ENCODE measurements at places on chromosomes 7 and 10.

DNA sequence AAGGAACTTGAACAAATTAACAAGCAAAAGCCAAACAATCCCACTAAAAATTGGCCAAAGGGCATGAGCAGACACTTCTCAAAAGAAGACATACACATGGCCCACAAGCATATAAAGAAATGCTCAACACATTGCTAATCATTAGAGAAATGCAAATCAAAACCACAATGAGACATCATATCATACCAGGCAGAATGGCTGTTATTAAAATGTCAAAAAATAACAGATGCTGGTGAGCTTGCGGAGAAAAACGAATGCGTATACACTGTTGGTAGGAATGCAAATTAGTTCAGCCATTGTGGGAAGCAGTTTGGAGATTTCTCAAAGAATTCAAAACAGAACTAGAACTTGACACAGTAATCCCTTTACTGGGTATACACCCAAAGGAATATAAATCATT is 311.7 kb upstream of the HPS1 start:
- no peak for DNase-seq

DNA sequence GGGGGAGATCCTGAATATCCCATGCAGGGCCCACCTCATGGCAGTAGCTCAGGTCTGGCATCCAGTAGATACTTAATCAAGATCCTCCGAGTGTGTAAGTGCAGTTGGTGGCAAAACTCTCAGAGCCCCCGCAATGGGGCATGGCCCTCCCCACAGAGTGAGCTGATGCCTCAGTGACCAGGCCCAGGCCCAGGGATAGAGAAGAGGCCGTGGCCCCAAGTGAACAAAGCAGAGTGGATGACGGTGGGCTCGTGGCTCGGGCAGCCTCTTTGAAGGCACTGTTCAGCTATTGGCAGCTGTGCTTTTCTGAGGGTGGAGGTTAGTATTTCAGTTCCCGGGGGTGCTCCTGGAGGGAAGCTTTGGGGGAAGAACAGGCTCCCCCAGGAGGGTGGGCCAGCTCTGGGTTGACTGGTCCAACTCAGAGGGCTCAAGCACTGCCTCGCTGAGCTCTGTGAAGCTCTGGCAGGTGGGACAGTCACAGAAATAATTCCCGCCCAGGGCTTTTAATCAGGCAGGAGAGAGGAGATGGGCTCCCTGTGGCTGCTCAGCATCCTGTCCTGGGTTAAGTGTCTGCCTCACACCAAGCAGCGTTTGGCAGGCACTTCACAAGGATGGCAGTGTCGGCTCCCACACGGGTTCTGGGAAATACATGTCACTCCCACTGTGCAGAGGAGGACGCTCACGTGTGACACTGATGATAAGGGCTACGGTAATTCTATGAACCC is 583.6 kb downstream of the TCERG1L start:
- DNase-seq, result no peak

DNA sequence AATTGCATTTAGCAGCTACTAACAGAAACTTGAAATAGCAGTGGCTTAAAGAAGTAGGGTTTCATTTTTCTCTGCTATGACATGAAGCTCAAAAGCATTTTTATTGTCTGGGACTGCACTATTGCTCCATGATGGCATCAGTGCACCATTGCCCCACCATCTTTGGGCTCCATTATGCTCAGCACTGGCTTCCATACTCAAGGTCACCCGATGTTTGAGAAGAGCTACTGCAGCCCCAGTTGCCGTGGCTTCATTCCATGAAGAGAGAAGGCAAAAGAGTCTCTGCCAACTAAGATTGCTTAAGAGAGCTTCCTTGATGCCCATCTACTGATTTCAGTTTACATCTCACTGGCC is 192.2 kb upstream of the LRGUK start:
- DNase-seq, result no peak

- no peak for DNase-seq
These were observed 84.6 kb downstream of the CABCOCO1 start for GRCh38 chr10:61747307-61747706.

DNA sequence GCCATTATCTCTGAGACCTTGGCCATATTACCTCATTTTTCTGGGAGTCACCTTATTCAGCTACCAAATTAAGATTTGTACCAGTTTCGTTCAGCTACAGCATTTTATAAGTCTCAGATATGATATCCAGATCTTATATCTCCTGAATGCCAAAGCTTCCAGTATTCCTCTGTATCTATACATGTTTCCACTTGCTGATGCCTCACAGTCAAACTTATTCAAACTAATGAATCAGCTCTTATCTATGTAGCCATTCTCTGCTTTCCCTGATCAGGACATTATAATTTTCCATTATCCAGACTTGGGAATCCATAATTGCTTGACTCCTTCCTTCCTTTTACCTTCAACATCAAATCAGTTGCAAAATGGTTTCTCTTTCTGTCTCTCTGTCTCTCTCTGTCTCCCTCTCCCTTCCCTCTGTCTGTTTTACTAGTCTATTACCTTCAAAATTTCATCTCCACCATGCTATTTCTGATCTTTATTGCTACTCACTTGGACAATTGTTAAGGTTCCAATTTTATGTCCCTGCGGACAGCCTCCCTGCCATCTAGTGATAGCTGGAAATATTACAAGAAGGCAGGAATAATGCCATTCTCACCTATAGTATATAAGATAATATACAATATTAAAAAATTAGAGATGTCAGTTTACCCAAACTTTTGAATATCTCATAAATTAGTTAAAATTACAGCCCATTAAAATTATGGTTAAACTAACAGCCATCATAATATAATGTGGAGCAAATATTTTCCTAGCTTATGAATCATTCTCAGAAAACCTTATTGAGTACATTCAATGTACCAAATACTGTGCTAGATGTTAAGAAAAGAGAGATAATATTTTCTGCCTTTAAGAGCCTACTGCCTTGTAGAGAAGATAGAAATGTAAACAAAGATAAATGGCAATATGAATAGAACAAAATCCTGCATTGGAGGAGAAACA is 89.8 kb downstream of the PCLO start:
- DNase-seq, result no peak

- no peak for DNase-seq
These were observed 6.6 kb downstream of the ADRA2A start for GRCh38 chr10:111083222-111084095.

GRCh38 chr7:100684534-100685042 is 9.5 kb downstream of the GIGYF1 start:
- no peak for DNase-seq

GRCh38 chr10:105149371-105149891 is 508.3 kb downstream of the SORCS3 start:
- no peak for DNase-seq

- DNase-seq, result no peak
These were observed 543.2 kb upstream of the SEMA3D start for GRCh38 chr7:85730012-85730411.

GRCh38 chr7:32043688-32044087 is 26.5 kb downstream of the PDE1C start:
- no peak for DNase-seq

DNA sequence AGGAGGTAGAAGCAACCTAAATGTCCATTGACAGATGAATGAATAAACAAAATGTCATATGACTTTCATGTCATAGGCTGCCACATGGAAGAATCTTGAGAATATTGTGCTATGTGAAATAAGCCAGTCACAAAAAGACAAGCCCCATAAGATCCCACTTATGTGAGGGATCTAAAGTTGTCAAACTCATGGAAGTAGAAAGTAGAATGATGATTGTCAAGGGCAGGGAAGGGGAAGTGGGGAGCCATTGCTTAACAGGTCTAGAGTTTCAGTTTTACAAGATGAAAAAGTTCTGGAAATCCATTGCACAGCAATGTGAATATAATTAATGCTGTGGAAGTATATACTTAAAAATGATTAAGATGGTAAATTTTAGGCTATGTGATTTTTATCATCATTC is 229.3 kb upstream of the KMT2E start:
- no peak for DNase-seq

DNA sequence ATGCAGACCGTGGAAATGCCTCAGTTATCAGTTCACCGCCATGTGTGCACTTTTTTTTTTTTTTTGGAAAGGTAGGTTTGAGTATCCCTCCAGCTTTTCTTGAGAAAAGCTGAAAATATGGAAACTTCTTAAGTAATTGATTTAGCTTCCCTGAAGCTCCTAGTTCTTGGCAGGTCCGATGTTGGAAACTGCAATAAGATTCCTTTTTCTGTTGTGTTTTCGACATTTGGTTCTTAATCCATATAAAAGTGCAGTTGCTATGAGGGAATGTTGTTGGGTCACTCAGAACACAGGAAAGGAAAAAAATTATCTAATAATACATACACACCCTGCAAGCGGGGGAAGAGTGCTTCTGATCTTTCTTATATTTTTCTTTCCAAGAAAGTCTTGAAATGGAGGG is 665.2 kb downstream of the INHBA start:
- no peak for DNase-seq

DNA sequence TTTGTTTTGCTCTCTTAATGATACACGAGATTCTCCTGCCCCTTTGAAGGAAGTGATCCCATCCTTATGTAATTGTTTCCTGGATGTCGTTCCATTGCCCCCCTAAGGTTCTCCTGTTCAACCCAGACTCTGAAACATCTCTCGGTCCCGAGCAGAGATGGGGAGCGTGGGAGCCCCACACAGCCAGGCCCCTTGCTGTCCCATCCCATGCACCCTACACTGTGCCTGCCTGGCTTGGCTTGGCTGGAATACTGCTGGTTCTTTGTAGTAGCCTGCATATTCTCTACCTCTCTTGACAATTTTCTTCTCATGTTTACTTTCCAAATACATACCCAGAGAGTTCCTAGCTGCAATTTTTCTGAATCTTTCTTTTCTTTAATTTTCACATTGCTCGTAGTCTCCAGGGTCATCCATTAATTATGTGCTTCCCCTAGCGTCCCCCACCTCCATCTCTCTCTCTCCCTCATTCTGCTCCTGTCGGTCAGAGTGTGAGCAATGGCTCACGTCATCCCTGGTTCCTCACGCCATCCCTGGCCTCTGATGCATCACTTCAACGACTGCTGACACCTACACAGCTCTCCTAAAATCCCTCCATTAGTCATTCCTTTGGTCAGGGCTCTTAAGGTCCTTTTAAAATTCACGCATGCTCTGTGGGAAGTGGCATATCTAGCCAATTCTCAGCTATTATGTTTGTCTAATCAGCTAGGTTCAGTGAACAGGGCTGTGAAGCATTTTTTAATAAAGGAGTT is 32.5 kb upstream of the GPR158 start:
- no peak for DNase-seq

GRCh38 chr10:43978091-43978490 is 329.4 kb upstream of the ZNF32 start:
- no peak for DNase-seq

GRCh38 chr7:378551-379455 is 88.8 kb downstream of the FOXL3 start:
- DNase-seq, result no peak

GRCh38 chr7:81264116-81264515 is 345.3 kb upstream of the SEMA3C start:
- DNase-seq, result no peak

- peak; percentile 25 for DNase-seq
These were observed 552 bp downstream of the IL15RA start for GRCh38 chr10:5976512-5977470.

DNA sequence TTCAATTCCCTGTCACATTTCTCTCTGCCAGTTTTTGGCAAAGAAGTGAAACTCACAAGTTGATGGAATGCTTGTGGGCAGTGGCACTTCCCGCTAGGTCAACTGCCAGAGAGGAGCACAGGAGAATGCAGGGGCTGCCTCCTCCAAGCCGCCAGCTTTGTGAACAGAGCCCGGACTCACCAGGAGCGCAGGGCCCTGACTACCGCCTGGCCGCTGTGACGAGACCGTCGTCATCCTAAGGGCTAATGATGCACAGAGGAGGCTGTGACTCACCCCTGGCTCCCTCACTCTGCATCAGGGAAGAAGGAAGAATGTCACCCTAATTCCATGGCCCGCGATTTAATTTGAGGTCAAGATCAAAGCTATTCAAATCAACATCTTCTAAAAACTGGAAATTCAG is 123.9 kb downstream of the TAX1BP1 start:
- DNase-seq, result no peak

DNA sequence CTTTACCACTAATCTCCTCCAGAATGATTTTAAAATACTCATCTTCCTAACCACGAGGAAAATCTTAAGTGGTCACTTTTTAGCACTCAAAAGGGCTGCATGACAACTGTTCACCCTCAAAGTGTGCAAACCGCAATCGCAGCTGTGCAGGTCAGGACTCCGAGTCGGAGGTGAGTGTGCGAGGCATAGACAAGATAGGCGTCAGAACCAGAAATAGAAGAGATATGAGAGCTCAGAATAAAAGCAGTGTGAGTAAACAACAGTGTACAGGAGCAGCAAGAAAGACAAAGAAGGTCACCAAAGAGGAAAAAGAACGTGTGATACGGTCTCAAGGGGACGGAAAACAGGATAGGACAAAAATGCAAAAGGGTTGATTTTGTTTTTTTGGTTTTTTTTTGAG is 17.5 kb upstream of the ENO4 start:
- no peak for DNase-seq

- DNase-seq, result no peak
These were observed 102.2 kb upstream of the ELMO1 start for GRCh38 chr7:37550872-37551271.

- no peak for DNase-seq
These were observed 14.6 kb upstream of the NPS start for GRCh38 chr10:127534496-127534895.

DNA sequence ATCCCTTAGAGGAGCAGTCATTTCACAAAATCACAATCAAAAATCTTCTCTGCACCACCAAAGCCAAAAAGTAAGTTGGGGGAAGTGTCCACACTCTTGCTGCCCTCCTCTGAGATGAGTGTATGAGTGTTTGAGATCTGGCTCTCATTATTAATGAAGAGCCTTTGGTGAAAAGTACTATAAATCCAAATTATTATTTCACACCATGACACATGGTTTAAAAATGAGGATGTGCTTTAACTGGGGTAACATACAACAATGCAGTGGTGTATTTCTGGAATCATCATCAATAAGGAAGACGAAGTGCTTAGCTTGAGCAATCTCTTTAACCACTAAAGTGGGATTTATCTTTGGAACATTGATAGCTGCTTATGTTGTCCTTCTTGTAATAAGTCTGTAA is 114.2 kb upstream of the ADAM12 start:
- no peak for DNase-seq

DNA sequence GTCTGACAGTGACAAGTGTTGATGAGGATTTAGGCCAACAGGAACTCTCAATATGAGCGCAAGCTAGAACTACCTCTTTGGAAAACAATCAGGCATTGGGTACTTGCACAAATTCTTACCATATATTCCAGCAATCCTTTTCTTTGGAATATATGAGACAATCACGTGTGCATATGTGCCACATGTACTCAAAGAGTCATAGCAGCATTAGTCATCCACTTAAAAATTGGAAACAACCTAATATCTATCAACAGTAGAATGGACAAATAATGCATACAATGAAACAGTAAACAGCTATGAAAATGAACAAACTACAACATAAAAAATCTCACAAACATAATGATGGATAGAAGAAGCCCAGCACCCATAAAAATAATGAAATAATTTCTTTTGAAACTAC is 179.7 kb downstream of the GLI3 start:
- no peak for DNase-seq

GRCh38 chr7:99124751-99125504 is 19.0 kb downstream of the SMURF1 start:
- no peak for DNase-seq
